ENCODE measurements at places on chromosomes 12 and 14.

- peak; percentile 65 for DNase-seq
Measured at GRCh38 chr14:23321572-23322547, 603 bp downstream of the PABPN1 start.

GRCh38 chr12:67720351-67720856 lies 71.9 kb downstream of the DYRK2 start:
- peak; percentile 41 for DNase-seq

DNA sequence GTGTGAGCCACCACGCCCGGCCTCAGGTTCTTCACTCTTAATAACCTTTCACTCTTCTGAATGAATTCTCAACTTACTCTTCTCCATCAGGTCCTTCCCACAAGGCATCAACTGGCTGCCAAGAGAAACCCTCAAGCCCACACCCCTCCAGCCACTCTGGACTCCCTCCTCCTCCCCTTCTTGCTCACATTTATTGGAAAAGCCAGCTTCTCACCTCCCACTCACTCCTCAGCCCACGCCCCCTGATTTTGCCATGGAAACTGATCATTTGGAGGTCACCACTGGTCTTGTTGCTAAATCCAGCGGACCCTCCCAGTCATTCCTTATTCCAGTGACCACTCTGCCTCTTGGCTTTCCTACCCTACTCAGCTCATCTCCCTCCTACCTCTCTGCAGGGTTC lies 17.4 kb upstream of the ACVR1B start:
- no peak for DNase-seq

DNA sequence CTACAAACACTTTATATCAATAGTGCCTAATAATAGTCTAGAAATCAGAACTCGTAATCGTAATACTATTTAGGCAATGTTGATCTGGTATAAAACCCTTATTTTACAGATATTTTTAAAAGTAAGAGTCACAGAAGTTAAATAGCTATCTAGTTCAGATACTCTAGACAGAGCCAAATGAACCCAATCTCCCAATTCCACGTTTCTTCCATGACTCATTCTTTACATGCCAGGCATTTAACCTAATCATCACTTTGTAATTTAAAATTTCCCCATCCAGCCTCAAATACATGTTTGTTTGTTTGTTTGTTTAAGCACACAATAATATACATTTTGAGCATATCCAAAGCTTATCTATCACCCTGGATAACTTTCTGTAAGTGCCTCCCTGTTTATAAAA lies 36.4 kb upstream of the GARIN6 start:
- no peak for DNase-seq

- DNase-seq = no peak
Measured at GRCh38 chr14:58677996-58678395, 40.2 kb downstream of the DACT1 start.

GRCh38 chr14:64845878-64846277 lies 33.8 kb downstream of the SPTB start:
- DNase-seq = no peak

DNA sequence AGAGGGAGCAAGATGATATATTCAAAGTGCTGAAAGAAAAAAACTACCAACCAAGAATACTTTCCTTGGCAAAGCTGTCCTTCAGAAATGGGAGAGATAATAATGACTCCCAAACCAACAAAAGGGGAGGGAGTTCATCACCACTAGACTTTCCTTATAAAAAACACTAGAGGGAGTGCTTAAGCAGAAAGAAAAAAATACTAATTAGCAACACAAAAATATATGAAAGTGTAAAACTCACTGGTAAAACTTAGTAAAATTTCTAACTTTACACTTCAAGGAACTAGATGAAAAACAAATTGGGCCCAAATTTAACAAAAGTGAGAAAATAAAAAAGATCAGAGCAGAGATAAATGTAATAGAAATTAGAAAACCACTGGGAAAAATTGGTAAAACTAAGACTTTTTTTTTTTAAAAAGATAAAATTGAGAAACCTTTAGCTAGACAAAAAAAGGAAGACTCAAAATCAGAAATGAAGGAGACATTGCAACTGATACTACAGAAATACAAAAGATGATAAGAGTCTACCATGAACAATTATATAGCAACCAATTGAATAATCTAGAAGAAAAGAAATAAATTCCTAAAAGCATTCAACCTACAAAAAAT lies 60.4 kb upstream of the FAR2 start:
- peak; percentile 70 for DNase-seq

GRCh38 chr12:87430444-87430843 lies 598.8 kb downstream of the C12orf50 start:
- no peak for DNase-seq

DNA sequence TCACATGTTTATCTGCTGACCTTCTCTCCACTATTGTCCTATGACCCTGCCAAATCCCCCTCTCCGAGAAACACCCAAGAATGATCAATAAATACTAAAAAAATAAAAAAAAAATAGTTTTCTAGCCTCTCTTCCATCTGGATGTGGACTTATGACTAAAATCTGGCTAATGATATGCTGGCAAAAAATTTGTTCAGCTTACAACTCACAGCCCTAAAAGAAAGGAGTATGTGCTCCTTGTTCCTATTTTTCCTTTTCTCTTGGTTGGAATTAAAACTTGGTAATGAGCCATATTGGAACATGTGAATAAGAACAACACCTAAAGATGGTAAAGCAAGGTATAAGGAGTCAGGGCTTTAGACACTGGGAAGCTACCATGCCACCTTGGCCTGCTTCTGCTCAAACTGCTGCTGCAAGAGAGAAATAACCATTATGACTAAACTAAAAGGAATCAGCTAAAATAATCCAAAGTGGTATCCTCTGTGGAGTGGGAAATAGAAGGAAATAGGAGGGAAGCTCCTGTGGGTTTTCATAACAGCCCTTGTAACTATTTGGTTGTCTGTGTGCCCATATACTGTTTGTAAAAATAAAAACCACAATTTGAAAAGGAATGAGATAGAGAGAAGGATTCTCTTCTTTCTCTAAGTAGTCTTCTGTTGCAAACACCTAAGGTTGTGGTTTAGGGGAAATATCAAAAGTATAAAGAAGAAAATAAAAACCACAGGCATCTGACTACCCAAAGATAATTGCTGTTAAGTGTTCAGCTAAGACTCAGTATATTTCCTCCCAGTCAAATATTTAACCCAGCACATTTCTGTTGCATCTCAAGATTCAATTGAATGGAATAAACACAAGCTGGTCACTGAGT lies 53.8 kb downstream of the SDR9C7 start:
- DNase-seq = peak; percentile 76

DNA sequence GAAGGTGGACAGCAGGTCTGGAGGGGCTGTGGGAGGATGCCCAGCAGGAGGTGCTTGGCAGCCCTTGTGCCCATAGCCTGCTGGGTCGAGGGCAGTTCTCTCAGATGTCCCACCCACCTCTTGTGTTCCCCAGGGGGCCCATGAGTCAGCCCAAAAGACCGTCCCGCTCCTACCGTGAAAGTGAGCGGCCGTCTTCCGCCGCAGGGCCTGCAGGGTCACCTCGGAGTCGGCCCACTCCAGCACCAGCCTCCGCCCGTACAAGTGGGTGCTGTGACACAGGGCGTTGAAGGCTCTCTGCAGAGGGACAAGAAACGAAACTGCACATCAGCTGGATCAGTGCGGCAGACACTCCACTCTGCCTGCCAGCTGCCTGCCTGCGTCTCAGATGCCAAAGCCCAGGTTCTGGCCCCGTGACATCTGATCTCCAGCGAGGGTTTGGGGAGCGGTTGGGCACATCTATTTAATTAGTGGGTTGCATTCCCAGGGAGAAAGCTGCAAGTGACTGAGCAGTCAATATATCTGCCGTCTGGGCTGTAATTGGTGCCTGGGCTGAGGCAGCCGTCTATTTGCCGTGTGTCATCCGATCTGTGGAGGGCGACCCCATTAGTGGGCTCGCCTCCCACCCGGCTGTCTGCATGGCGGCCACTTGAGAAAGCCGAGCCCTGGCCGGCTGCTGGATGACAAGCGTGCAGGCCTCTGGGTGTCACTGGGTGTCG lies 121.5 kb downstream of the RBM19 start:
- DNase-seq = no peak

- no peak for DNase-seq
Measured at GRCh38 chr12:49825971-49826421, 2.2 kb downstream of the NCKAP5L start.

DNA sequence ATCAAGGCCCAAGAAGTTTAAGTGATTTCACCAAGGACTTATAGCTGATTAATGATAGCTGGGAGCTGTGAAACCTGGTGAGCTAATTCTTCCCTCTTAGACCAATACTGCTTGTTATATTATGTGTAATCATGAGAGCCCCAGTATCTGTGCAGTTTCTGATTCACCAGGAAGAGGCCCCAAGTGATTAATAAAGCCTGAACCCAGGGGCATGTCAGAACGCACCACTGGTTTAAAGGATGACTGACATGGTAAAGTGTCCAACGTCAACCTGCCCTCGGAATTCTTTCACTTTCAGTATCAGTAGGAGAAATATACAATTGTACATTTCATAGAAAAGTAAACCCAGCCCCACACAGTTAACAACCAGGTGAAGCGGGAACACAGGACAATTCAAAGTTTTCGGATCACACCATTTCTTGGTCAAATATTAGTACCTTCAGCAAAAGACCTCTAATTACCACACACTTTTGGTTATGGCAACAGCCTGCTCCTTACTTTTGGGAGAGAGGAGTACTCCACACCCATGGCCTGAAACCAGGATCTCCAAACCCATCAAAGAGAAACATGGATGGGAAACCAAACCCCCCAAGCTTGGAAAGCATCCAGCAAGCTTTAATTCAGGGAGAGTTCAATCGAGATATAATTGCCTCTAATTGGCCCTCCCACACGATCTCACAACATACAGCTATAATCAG lies 28.5 kb downstream of the TMCC3 start:
- peak; percentile 6 for DNase-seq

GRCh38 chr14:64762044-64763034 lies 58.1 kb downstream of the PLEKHG3 start:
- peak; percentile 91 for DNase-seq

GRCh38 chr14:32682214-32682613 lies 256.5 kb upstream of the NPAS3 start:
- DNase-seq = no peak

- DNase-seq = no peak
Measured at GRCh38 chr12:23666866-23667265, 282.6 kb downstream of the SOX5 start.

DNA sequence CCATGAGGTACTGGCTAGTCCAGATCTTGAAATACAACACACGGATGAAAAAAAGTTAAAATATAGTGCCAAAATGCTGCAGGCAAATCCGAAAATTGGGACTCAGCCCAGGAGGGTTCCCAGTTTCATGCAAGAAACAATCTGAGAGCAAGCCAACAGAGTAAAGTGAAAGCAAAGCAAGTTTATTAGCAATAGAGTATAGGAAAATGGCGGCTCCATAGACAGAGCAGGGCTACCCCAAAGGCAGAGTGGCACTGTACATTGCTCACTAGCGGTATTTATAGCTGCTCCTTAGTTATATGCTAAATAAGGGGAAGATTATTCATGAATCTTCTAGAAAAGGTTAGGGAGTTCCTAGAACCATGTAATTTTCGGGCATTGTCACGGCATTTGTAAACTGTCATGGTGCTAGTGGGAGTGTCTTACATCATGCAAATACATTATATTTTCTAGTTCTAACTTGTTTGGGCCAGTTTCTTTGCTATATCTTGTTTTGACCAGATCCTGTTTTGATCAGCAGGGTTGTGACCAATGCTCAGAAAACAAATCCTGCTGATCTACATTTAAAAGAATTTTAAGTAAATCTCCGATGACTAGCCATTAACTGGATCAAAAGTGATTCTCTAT lies 29.1 kb downstream of the RECQL start:
- DNase-seq = no peak

DNA sequence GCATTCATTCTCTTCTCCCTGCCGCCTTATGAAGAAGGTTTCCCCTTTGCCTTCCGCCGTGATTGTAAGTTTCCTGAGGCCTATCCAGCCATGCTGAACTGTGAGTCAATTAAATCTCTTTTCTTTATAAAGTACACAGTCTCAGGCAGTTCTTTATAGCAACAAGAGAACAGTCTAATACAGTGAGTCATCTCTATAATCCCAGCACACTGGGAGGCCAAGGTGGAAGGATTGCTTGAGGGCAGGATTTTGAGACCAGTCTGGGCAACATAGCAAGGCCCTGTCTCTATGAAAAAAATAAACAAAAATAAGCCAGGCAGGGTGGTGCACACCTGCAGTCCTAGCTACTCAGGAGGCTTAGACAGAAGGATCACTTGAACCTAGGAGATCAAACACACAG lies 259.9 kb downstream of the CEP128 start:
- DNase-seq = no peak

GRCh38 chr14:72629534-72629933 lies 264.4 kb downstream of the DPF3 start:
- DNase-seq = no peak

GRCh38 chr12:77965790-77966189 lies 135.1 kb downstream of the NAV3 start:
- DNase-seq = no peak

DNA sequence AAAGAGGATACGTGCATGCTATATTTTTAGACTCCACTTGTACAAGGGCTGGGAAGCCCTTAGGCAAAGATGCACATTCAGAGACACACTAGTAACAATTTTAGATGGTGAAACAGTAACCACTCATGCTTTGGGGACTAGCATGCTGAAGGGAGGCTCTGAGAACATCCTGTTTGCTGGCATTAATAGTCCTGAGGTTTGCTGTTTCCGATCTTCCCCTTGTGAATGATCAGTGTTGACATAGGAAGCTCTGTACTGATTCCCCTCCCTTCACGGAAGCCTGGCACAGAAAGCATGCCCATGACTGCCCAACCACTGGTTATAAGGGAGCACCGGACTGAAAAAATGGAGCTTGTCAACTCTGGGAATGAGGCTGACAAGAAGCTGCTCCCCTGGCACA lies 164.6 kb downstream of the GCH1 start:
- DNase-seq = peak; percentile 19

DNA sequence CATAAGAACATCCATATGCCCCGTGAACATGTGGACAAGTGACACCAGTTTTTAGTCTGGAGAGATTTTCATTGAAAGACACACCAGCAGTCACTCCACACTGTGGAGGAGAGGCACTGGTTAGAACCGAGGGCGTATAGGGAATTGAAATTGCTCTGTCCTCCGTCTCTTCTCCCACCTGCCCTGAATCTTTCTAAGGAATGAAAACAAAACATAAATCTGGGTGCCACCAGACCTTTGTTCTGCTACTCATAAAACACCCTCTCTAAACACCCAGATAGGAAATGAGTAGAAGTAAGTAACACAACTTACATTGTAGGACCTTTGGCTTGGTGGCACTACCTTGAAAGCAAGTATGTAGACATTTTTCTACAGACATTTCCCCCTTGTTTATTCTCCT lies 37.1 kb upstream of the STON2 start:
- DNase-seq = no peak

GRCh38 chr12:104519190-104520019 lies 62.7 kb downstream of the CHST11 start:
- peak; percentile 81 for DNase-seq

- no peak for DNase-seq
Measured at GRCh38 chr14:50798048-50798421, 32.9 kb downstream of the NIN start.

Measured in hematopoietic multipotent progenitor cell treated with erythropoietin and hydrocortisone succinate and interleukin-3 and kit ligand, for 4 days (in vitro differentiated cells).